ENCODE measurements at places on chromosomes 6 and 20. TPM values are rescaled to one million over a fixed set of nuclear protein-coding genes. Genes with fewer than 3 reads are reported as not detected.

The SIRPB1 gene
- total RNA-seq, result 1.6 TPM

The KHDC1L gene
- not detected for total RNA-seq

The CDH4 gene
- not detected for total RNA-seq

The SLC2A10 gene
- total RNA-seq, result not detected

The COL9A3 gene
- total RNA-seq, result 0.32 TPM

The FRK gene
- total RNA-seq, result 0.05 TPM

The F13A1 gene
- not detected for total RNA-seq

The SUMO4 gene
- total RNA-seq, result 7.8 TPM

The BIRC7 gene
- total RNA-seq, result not detected

The PDYN gene
- not detected for total RNA-seq

The LY6G6D gene
- not detected for total RNA-seq

The KIAA1755 gene
- not detected for total RNA-seq

DNA sequence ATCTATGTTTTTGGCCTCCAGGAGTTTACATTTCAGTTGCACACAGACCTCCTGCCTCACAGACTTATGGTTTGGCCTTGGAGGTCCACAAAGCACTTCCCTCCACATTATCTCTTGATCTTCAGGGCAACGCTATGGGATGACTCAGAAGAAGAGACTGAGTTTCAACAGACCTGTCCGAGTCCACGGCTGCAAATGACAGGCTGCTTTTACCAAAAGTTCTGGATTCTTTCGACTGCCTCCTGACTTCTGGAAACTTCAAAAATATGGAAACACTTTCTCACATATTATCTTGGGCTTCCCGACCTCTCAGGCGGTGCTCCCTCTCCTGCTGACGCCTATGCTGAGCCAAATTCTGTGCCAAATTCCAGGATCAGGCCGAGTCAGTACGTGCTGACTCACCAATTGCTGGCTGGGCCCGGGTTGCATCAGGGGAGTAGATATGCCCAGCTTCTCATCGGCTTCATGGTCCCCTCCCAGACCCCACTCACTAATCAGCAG lies 190.2 kb downstream of the BMP7 start:
- no peak for DNase-seq

DNA sequence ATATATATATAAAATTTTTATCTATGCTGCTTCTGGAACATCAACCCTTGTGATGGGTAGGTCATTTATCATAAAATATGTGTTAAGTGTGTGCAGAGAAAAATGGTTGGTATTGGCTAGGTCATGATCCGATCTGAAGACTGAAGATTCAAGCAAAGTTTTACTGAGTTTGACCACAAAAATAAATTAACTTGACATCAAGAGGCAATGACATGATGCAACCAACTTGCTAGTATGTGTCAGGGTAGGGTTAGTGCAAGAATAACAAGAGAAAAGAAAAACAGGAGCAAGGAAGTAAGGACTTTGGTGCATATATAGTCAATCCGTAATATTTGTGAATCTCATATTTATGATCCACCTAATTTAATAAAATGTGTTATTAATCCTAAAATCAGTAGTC lies 1202.0 kb upstream of the ADGRB3 start:
- no peak for DNase-seq

- DNase-seq, result no peak
These were observed 113.4 kb downstream of the B3GAT2 start for GRCh38 chr6:70843328-70843918.

DNA sequence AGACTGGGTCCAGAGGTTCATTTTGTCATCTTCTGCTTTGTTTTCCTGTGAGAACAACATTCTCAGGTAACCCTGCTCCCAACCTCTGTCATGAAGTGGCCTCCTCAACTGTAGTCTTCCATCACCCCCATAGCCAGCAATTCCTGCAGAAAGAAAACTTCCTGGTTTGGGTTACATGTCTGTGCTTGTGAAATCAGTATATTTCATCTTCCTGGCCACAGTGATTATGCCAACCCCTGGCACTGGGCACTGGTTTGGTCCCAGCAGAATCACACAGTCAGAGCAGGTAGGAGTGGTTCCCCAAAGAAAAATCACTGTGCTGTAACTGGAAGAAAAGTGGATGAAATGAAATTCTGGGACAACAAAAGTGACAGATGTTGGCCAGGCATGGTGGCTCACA lies 52.5 kb downstream of the CRYBG1 start:
- DNase-seq, result no peak

DNA sequence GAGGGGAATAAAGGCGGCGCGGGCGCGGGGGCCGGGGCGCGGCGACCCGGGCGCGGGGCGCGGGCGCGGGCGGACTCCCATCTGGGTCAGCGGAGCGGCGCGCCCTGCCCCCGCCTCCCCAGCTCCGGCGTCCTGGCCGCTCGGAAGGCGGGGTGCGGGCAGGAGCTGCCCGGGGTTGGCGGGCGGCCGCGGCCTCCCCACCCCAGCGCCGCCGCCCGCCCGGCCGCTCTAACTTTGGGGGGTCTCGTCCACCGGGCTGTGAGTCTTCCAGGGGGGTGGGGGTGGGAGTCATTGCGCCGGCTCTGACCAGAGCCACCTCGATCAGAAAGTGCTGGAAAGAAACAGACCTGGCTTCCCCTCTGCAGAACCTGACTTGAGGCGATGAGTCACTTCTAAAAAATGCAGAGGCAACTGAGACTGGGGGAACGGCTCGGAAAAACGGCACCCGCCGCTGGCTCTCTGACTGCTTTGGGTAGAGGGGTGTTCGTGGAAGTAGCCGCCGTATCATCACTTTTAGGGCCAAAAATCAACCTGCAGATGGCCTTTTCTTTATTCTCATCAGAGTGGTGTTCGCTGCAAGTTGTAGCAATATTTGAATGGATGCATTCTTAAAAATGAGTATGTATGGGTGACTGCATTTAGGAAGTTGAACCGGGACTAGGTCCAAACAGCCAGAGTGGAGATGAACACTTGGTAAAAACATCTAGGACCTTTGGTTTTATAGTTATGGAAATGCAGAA lies 667 bp downstream of the CAP2 start:
- DNase-seq, result no peak

- DNase-seq, result no peak
These were observed 802 bp upstream of the NRN1 start for GRCh38 chr6:6007366-6008088.

- DNase-seq, result no peak
These were observed 120.2 kb downstream of the TINAG start for GRCh38 chr6:54428431-54428830.

GRCh38 chr6:156984178-156984738 lies 207.1 kb downstream of the ARID1B start:
- DNase-seq, result no peak

GRCh38 chr6:150756173-150756572 lies 109.3 kb upstream of the MTHFD1L start:
- no peak for DNase-seq

- no peak for DNase-seq
These were observed 207.4 kb downstream of the MYLK4 start for GRCh38 chr6:2543321-2543720.

DNA sequence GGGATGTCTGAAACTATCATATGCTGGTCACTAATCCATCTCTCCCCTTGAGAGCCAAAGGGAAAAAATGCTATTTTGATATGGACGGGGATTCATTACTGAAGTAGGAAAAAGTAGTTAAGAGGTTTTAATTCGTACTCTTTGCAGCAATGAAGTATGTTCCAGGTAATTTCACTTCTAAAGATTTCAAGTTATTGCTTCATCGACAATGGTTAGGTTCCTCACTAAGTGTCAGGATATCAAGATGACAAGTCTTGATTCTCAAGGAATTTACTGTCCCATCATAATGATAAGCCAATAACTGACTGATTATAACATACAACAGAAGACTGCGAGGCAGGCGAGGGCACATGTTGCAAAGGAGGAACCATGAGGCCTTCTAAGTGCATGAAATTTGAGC lies 57.0 kb downstream of the GMDS start:
- DNase-seq, result no peak

GRCh38 chr6:91802431-91802830 lies 1215.6 kb upstream of the MAP3K7 start:
- no peak for DNase-seq

- no peak for DNase-seq
These were observed 83.7 kb upstream of the PRSS16 start for GRCh38 chr6:27163834-27164233.

DNA sequence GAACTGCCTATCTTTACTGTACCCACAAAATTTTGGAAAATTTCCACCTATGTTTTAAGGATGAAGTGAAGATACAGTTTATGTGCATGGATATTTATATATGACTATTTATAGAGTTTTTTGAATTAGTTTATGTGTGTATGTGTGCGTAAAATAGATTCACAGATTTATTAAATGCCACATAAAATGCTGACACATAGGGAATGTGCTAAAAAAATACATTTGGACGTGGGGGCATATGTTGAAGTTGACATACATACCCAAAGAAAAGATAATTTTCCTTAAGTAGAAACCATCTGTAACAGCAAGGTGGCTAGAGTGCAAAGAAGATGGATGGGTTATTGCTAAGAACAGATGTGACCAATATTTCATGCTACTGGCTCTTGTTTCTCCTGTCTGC lies 302.1 kb upstream of the RNF217 start:
- DNase-seq, result no peak

Data from activated T-helper 2 cell treated with anti-CD3 and anti-CD28 coated beads, Interferon-gamma antibody, Interleukin-2, Interleukin-4, amounts not matched to agents 10 μg/mL and 5 μg/mL and 100 μg/mL, durations not matched to agents 14 hours and 24 hours and 36 hours (primary cell).